ENCODE measurements at places on chromosomes 5 and 9.

GRCh38 chr5:132461569-132462070 lies 29.0 kb downstream of the IRF1 start:
- no peak for DNase-seq

- no peak for DNase-seq
These were observed 284.4 kb upstream of the RGMB start for GRCh38 chr5:98489021-98489420.

GRCh38 chr5:65142016-65142415 lies 339.7 kb downstream of the ADAMTS6 start:
- no peak for DNase-seq

GRCh38 chr5:171400169-171400568 lies 12.5 kb downstream of the NPM1 start:
- DNase-seq: no peak

Data from stimulated activated naive CD8-positive, alpha-beta T cell treated with anti-CD3 and anti-CD28 coated beads, Interleukin-15, amount 100 ng/mL, for 72 hours (primary cell).